CD4-positive, alpha-beta T cell treated with Interleukin-2 at 100 ng/mL for 4 hours (primary cell): ENCODE measurements at places on chromosomes 13 and 19.

DNA sequence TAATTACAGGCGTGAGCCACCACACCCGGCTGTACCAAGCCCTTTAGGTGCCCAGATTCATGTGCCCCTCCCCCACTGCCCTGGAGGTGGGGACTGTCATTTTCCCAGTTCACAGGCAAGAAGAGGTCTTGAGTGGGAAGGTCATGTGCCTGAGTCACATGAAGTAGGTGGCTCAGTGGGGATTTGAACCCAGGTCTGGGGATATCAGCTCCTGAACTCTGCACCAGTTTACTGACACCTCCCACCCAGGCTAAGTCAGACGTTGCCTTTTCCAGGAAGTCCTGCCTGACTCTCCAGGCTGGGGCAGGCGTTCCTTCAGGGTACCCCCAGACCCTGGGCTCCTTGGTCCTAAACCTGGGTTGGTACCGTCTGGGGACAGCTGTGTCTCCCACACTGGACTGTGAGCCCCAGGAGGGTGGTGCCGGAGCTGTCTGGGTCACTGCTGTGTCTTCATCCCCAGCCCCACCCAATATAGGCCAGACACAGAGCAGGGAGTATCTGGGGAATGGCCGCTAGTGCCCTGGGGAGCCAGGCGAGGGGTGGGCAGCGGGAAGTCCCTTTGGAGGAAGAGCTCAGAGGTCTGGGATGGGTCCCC, 8.6 kb downstream of the VASP start:
- DNase-seq: no peak

DNA sequence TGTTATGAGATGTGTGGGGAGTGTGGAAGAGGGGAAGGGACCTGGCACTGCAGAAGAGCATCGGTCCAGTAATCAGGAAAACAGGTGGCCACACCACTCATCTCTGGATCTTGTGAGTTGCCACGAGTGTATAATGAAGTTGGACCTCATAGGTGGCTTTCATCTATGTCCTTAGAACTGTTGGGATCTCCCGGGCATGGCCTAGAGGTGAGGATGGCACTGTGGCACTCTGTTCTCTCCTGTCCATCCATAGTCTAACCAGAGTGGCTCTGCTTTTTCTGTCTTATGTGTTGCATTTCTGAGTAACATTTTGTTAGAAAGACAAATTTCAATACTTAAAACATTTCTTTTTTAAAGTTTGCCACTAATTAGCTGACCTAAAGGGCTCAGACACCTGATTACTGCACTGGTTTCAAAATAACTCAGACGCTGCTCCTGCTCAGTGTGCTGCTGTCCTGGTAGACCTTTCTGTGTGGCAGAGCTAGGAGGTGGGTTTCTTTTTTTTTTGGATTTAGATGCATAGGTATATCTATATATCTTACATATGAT, 5.5 kb downstream of the CNMD start:
- no peak for DNase-seq

DNA sequence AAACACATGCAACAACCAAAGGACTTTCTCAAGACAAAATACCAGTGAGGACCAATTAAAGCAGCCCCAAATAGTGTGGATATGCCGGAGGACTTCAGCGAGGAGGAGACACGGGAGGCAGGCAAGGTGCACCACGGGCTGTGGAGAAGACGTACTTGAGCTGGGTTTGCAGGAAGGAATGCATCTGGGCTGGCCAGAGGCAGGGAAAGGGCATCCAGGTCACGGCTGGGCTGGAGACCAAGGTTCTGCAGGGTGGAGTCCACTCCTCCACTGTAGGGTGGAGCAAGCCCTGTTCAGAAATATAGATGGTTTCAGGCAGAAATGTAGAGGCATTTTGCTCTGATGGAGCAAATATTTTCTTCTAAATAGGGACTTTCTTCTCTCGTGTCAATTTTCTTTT, 36.6 kb upstream of the MEDAG start:
- DNase-seq: no peak

GRCh38 chr13:109200556-109200955, 571.1 kb downstream of the MYO16 start:
- no peak for DNase-seq

DNA sequence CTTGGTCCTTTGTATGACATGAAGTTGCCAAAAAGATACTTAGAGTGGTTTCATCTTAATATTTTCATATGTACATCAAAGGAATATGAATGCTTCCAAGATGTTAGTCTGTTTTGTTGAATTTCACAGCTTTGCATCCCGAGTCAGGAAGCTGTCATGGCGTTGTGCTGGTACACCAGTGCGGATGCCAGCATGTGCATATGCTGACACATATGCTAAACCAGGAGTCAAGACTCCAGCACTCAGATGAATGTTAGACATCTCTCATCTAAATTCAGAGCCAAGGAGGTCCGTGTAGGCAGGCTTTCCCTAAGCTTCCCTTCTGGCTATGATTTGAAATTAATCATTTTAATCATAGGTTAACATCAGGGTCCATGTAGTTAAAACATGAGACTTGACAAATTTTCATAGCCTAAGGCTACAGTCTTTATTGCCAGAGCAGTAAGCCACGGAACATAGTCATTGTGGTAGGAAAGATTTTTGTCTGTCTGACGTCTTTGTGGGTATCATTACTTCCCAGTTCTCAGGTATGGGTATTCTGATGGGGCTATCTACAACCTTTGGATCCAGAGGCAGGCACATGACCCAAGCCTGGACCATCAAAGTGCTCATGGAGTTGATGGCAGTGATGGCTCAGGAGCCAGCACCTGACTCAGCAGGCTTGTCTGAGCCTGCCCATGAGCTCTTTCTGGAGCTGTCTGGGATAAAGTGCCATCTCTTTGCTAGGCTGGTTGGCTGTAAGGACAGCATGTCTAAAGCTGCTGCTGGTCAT, 246.1 kb downstream of the KCNRG start:
- no peak for DNase-seq

DNA sequence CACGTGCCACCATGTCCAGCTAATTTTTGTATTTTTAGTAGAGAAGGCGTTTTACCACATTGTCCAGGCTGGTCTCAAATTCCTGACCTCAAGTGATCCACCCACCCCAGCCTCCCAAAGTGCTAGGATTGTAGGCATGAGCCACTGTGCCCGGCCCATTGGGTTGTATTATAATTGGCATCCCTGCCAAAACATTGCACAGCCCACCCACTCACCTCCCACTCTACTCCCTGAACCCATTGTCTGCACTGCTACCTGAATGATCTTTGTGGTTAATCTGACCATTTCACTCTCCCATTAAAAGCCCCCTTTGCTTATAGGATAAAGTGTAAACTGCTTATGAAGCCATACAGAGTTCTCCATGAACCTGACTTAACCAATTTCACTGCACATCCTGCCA, 26.3 kb upstream of the KCTD12 start:
- no peak for DNase-seq

DNA sequence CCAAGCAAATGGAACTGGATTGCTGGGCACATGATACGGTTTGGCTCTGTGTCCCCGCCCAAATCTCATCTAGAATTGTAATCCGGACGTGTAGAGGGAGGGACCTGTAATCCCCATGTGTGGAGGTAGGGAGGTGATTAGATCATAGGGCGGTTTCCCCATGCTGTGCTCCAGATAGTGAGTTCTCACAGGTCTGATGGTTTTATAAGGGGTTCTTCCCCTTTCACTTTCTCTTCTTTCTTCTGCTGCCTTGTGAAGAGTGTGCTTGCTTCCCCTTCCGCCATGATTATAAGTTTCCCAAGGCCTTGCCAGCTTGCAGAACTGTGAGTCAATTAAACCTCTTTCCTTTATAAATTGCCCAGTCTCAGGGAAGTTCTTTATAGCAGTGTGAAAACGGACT, 32.6 kb upstream of the MTIF3 start:
- peak; percentile 12 for DNase-seq

DNA sequence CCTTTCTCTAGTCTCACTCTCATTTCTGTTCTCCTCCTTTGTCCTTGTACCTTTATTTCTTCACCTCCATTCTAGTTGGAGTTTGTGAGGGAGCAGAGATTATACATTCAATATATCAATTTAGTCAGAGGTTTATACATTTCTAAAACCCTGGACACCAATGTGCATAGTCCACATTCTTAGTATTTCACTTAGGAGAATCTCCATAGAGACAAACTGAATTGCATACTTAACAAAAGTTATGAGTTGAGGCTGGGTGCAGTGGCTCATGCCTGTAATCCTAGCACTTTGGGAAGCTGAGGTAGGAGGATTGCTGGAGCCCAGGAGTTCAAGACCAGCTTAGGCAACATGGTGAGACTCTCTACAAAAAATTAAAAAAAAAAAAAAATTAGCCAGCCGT, 45.3 kb downstream of the DNAJC3 start:
- DNase-seq: no peak
